ENCODE measurements at places on chromosomes 5 and 9.

DNA sequence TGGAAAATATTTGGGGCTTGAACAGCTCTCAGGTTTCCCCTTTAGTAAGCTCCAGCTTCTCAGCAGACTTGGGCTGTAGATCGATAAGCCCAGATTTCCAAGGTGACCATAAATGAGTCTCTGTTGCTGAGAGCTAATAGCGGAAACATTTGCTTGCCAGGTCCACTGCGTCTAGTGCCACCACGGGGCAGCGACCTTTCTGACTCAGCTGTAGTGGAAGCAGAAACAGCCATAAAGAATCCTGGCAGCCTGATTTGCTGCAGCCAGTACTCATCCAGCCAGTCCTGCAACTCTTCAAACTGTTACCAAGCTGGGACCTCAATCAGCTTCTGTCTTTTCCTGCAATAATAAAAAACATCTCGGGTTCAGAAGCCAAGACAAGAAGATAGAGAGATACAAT lies 241.7 kb downstream of the DOCK8 start:
- DNase-seq, result no peak

- DNase-seq, result peak; percentile 16
These were observed 1412.1 kb downstream of the EFNA5 start for GRCh38 chr5:106258591-106259125.

DNA sequence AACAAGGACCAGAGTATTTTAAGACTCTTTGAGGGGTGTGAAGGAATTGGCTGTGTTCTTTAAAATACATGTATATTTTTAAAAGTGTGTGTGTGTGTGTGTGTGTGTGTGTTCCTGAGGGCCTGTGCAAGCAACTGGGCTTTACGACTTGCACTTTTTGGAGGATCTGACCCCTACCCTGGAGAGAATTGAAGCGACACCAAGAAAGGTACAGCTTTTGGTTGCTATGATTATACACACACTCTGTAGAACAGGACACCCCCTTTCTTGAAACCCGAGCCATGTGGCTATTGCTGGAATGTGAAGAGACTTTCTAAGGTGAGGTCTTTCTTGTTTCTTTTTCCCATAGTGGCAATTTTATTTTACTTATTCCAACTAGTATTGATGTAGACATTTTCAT lies 988 bp downstream of the SHISAL2B start:
- no peak for DNase-seq

- DNase-seq, result no peak
These were observed 957 bp downstream of the PRELID1 start for GRCh38 chr5:177304392-177305119.

GRCh38 chr9:116975126-116975525 lies 288.0 kb downstream of the TRIM32 start:
- DNase-seq, result no peak

GRCh38 chr9:82404196-82404870 lies 415.8 kb downstream of the SPATA31D1 start:
- DNase-seq, result no peak

DNA sequence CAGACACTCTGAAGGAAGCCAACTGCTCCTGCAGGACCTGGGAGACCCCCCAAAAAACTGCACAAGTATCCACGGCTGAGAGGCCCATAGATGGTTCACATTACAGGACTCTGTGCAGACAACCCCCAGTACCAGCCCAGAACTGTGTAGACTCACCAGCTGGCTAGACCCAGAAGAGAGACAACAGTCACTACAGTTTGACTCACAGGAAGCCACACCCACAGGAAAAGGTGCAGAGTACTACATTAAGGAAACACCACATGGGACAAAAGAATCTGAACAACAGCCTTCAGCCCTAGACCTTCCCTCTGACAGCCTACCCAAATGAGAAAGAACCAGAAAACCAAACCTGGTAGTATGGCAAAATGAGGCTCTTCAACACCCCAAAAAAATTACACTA lies 281.2 kb upstream of the RGMB start:
- DNase-seq, result no peak

GRCh38 chr9:94085062-94085639 lies 887 bp downstream of the PTPDC1 start:
- DNase-seq, result peak; percentile 82

GRCh38 chr9:86575137-86575536 lies 220.9 kb upstream of the TUT7 start:
- no peak for DNase-seq

GRCh38 chr5:89534331-89534730 lies 651.3 kb upstream of the MEF2C start:
- DNase-seq, result no peak

DNA sequence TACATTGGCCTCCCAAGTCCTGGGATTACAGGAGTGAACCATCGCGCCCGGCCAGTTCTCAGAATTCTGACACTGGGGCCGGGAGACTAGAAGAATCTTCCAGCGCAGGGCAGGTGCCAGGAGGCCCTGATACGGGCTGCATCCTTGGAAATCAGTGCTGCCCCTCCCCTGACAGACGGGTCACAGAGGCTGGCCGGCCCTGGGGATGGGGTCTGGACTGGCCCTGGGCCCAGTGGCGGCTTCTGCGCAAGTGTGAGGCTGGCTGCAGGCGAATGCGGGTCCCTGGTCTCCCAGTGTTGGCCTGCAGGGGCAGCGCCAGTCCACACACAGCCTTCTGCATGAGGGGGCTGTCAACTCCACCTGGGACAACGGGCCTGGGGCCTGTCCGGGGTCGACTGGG lies 831 bp upstream of the TBC1D9B start:
- no peak for DNase-seq

GRCh38 chr9:79140751-79141150 lies 431.0 kb upstream of the TLE4 start:
- DNase-seq, result no peak

GRCh38 chr5:44046619-44047364 lies 342.4 kb downstream of the FGF10 start:
- DNase-seq, result no peak

DNA sequence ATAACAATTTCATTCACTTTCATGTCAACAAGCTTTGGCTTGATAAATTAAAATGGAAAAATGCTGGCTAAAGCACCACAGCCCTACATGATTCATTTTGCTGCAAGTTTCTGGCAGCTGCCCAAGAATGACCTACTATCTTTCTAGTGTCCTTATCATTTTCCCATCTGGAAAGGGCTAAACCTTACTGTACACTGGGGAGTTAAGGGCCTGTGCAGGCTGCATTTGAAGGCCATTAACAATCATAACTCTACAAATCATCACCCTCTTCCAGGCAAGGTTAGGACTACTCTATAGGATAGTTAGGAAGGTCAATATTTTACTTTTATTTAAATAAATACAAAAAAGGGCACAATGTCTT lies 579.7 kb upstream of the ZNF608 start:
- no peak for DNase-seq

DNA sequence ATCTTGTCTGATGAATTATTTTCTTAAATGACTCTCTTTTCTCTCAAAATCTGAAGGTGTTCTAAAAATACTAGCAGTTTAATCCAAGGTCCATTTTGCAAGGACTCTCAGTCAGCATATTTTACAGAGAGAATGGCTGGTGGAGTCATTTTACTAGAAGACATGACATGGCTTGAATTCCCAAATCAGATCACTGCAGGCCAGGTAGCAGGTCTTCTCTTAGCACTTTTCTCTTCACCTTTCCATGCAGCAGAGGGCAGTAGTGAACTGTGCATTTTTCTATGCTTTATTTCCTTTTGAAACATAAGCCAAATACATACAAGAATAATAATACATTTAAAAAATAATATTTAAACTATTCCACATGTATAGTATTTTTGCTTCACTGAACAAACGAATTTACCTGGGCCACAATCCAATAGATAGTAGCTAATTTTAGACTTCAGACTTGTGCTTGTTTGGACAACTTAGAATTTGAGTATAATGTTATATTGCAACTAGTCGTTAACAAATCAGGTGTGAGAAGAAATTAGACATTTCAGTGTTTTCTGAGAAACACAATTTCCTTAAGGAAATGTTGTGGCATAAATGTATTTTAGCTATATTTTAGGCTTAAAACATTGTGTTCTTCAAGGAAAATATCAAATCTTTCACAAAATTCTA lies 289.4 kb upstream of the DAB2 start:
- DNase-seq, result peak; percentile 69

Measured in HCT116 (cell line).